ENCODE measurements at places on chromosomes 12 and 14.
A peak's percentile ranks its signal among the peaks of the same experiment; 100 is the strongest.

- H3K4me1 ChIP-seq, result peaks cover 47% of the 10 kb centered on the region
- peak overlapping the region; percentile 94 for H3K4me3 ChIP-seq
- DNase-seq, result peak; percentile 82
- peak overlapping the region; percentile 92 for H3K27ac ChIP-seq
- peaks cover 3% of the 10 kb centered on the region for H3K27me3 ChIP-seq
- H3K36me3 ChIP-seq, result peaks cover 16% of the 10 kb centered on the region
Measured at GRCh38 chr14:101965181-101965544, 790 bp downstream of the DYNC1H1 start.

- no peaks in the 10 kb centered on the region for H3K36me3 ChIP-seq
- no peak for DNase-seq
- no peak overlapping the region for H3K27ac ChIP-seq
- no peak overlapping the region for H3K4me3 ChIP-seq
- no peaks in the 10 kb centered on the region for H3K4me1 ChIP-seq
Measured at GRCh38 chr14:31884776-31885379, 192.2 kb upstream of the ARHGAP5 start.

DNA sequence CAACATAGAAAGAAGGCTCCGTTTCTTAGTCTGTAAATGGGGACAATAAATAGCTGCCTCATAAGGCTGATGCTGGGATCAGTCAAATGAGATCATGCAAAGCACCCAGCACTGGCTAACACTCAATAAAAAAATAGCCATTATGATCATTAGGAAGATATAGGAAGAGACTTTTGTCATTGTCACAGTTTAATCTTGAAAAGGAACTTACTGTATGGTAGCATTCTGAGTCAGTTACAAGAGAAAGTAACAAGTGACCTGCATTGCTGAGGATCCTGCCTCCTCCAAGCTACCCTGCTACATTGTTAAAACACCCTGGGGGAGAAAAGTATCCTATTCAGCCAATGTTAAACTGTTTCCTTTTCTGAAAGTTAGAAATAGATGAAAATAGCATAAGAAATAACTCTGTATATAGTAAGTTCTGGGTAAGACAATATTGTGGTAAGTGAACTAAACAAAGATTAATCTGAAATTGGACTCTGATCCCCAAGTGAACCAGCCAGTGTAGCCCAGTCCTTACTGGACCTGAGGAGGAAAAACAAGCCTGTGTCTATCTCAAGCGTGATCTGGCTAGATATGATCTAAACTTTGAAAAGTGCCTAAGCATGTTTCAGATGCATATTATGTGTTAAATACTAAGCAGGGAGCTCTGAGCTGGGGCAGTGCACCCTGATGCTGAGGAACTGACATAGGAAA, 3.6 kb upstream of the NUDT4 start:
- H3K27me3 ChIP-seq, result no peaks in the 10 kb centered on the region
- H3K36me3 ChIP-seq, result no peaks in the 10 kb centered on the region
- H3K27ac ChIP-seq, result no peak overlapping the region
- H3K4me3 ChIP-seq, result no peak overlapping the region

DNA sequence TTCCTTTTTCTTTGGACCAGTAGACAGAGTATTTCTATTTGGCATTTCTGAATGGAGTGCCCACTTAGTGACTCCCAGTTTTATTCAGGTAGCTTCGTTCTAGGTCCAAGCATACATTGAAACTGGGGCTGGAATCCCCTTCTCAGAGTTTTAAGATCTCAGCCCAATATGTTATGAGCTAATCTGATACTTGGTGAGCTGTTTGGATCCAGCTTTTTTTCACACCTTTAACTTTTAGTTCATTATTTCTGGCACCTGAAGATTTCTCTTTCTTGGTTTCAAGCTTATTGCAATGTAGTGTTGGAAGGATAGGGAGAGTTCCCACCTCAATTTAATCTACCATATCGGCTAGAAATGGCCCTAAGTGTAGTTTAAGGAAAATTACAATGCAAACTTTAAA, 53.5 kb upstream of the CCDC198 start:
- H3K36me3 ChIP-seq, result no peaks in the 10 kb centered on the region
- no peak overlapping the region for H3K4me3 ChIP-seq
- H3K27ac ChIP-seq, result no peak overlapping the region
- no peak for DNase-seq
- no peaks in the 10 kb centered on the region for H3K27me3 ChIP-seq

- H3K27me3 ChIP-seq, result no peaks in the 10 kb centered on the region
- no peak overlapping the region for H3K4me3 ChIP-seq
- no peaks in the 10 kb centered on the region for H3K4me1 ChIP-seq
- H3K36me3 ChIP-seq, result no peaks in the 10 kb centered on the region
- H3K27ac ChIP-seq, result no peak overlapping the region
Measured at GRCh38 chr14:104293851-104294627, 155.7 kb downstream of the KIF26A start.

- no peak overlapping the region for H3K27ac ChIP-seq
- H3K27me3 ChIP-seq, result no peaks in the 10 kb centered on the region
- H3K36me3 ChIP-seq, result peaks cover 21% of the 10 kb centered on the region
- DNase-seq, result no peak
- H3K4me1 ChIP-seq, result peaks cover 17% of the 10 kb centered on the region
- no peak overlapping the region for H3K4me3 ChIP-seq
Measured at GRCh38 chr14:24266344-24267244, 3.6 kb upstream of the TGM1 start.

GRCh38 chr12:52636189-52636588, 15.8 kb downstream of the KRT2 start:
- peaks cover 50% of the 10 kb centered on the region for H3K4me1 ChIP-seq
- H3K36me3 ChIP-seq, result peaks cover 6% of the 10 kb centered on the region
- peaks cover 11% of the 10 kb centered on the region for H3K27me3 ChIP-seq
- H3K4me3 ChIP-seq, result no peak overlapping the region
- peak; percentile 29 for DNase-seq

GRCh38 chr12:110256780-110257431, 24.1 kb upstream of the ATP2A2 start:
- H3K27ac ChIP-seq, result no peak overlapping the region
- DNase-seq, result no peak
- no peaks in the 10 kb centered on the region for H3K4me1 ChIP-seq
- no peaks in the 10 kb centered on the region for H3K27me3 ChIP-seq

DNA sequence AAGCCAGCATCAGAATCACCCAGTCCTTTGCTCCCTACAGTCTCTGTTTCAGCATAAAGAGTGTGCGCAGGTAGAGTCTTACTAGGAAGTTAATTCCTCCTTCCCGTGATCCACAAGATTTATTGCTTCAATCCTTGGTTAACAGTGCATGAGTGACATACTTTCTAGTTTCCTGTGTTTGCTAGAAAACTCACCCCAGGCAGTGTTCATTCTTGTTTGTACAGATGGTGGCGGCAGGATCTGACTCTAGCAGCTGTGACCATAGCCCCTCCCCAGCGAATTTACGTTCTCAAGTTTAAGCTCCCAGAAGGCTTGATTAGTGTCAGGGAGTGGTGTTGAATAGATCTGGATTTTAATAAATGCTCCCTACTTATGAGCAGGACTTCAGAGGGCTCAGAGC, 75.9 kb upstream of the ANO2 start:
- H3K4me1 ChIP-seq, result no peaks in the 10 kb centered on the region
- no peaks in the 10 kb centered on the region for H3K36me3 ChIP-seq
- H3K4me3 ChIP-seq, result no peak overlapping the region
- H3K27me3 ChIP-seq, result peaks cover 2% of the 10 kb centered on the region
- no peak for DNase-seq

DNA sequence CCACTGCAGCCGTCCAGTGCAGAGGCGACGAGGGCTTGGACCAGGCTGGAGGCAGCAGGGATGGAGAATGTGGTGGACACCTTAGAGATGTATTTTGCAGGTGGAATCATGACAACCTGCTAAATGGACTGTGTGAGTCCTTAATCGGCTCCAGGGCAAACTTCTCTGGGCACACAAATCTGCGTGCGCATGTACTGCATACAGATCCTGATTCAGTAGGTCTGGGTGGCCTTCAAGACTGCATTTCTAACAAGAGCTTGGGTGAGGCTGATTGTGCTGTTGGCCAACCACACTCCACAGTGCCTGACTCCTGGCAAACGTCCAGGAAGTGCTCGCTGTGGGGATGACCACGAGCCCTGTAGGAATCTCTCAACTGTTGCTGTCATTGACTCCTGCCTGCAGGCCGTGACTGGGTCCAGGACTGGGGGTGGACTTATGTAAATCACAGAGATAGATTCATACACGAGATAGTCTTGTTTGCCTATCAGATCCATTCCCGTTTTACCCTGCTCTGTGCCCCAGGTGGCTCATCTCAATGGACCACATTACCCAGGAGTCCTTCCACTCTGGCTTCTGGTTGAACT, 27.2 kb downstream of the JDP2 start:
- no peak overlapping the region for H3K27ac ChIP-seq
- peaks cover 17% of the 10 kb centered on the region for H3K4me1 ChIP-seq
- no peak overlapping the region for H3K4me3 ChIP-seq
- no peaks in the 10 kb centered on the region for H3K36me3 ChIP-seq
- no peaks in the 10 kb centered on the region for H3K27me3 ChIP-seq

- H3K4me3 ChIP-seq, result peak overlapping the region; percentile 69
- peaks cover 2% of the 10 kb centered on the region for H3K27me3 ChIP-seq
- H3K27ac ChIP-seq, result peak overlapping the region; percentile 70
- no peaks in the 10 kb centered on the region for H3K36me3 ChIP-seq
- peaks cover 13% of the 10 kb centered on the region for H3K4me1 ChIP-seq
Measured at GRCh38 chr14:60183741-60184140, 18.5 kb upstream of the DHRS7 start.

DNA sequence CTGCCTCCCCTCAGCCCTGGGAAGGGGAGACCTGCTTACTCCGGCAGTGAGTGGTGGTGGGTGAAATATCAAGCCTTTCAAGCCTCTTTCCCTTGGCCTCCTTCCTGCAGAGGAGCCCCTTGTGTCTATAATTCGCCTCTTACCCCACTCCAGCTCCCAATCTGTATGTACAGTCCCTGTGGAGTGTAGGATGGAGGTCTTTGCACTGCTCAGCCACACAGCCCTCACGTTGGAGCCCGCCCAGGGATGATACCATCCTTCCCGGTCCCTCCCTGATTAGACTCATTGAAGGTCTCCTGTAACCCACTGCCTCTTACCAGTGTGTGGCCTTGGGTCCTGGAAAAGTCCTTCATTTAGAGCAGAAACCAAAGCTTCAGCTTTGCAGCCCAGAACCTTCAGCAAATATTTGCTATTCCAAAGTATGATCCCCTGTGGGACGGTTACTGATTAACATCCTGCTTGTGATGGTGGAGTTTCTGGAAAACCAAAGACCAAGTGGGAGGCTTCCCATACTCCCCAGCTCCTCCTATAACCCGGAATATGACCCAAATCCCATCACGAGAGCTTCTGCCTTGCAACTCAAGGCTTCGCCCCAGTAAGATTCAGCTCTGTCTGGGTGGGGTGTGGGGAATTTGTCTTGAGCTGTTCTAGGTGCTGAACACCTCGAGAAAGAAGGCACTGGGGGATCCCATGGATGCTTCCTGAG, at the start of gene SERPINA10:
Gene SERPINA10 (minus strand): TSS at position 397 of the 706 bp plus-strand sequence. CDS start 2,675 bp downstream, outside the sequence.
- no peak for DNase-seq
- no peaks in the 10 kb centered on the region for H3K4me1 ChIP-seq
- no peak within 1 kb of the TSS for H3K4me3 ChIP-seq
- H3K36me3 ChIP-seq, result no peaks in the 10 kb centered on the region
- H3K27ac ChIP-seq, result no peak within 1 kb of the TSS
- H3K27me3 ChIP-seq, result no peaks in the 10 kb centered on the region

DNA sequence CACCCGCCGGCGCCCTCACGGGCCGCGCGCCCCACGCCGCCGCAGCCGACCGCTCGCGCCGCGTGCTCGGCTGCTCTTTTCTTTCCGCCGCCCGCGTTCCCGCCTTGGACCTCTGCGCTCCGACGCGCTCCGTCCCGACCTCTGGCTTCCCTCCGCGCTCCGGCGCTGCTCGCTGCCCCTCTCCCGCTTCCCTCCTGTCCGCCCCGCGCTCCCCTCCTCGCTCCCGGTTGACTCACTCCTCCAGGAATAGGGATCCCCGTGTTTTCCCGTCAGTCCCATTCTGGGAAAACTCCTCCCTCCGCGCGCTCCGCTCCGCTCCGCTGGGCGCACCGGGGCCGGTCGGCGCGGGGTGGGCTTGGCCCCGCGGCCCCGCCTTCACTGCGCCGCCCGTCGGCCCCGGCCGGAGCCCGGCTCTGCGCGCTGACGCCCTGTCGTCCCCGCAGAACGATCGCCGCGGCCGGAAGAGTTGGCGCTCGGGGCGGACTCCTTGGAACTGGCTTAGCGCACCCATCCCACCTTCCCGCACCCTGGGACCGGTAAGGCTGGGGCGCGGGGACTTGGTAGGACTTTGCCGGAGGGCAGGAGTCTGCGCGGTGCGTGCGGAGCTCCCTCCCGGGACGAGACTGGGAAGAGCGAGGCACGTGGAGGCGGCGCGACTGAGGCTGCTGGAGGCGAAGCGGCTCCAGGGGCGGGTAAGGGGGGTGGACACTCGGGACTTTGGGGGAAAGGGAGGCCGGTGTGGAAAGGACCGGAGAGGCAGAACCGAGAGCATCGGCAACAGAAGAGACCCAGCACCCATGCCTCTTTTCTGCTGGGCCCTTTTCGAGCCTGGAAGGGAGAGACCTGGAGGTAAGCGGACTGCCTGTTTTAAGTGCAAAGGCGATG, 550 bp downstream of the TEAD4 start:
- no peak overlapping the region for H3K27ac ChIP-seq
- peaks cover 15% of the 10 kb centered on the region for H3K4me1 ChIP-seq
- peaks cover 56% of the 10 kb centered on the region for H3K27me3 ChIP-seq
- DNase-seq, result no peak

GRCh38 chr12:13022851-13023271, 21.3 kb upstream of the FAM234B start:
- no peaks in the 10 kb centered on the region for H3K4me1 ChIP-seq
- H3K27ac ChIP-seq, result no peak overlapping the region
- H3K27me3 ChIP-seq, result peaks cover 32% of the 10 kb centered on the region

- peak overlapping the region; percentile 79 for H3K27ac ChIP-seq
- H3K4me3 ChIP-seq, result peak overlapping the region; percentile 46
- H3K4me1 ChIP-seq, result peaks cover 70% of the 10 kb centered on the region
- H3K36me3 ChIP-seq, result peaks cover 40% of the 10 kb centered on the region
- DNase-seq, result peak; percentile 88
- H3K27me3 ChIP-seq, result no peaks in the 10 kb centered on the region
Measured at GRCh38 chr12:116924558-116925453, 14.1 kb downstream of the FBXW8 start.

DNA sequence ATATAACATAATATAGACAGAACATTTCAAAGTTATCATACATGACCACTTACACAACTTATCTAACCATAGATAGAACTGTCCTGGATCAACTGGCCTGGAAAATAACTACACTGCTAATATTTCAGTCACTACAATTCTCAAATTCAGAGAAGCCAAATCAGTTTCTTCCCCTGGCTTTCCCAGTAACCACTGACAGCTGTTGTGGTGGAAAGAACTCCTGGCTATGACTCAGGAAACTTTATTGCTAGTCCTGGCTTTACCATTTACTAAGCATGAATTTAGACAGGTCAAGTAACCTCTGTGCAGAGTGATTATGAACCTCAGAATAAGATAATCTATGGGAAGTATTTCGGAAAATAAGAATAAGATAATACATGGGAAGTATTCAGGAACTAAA, 244.9 kb upstream of the DIO2 start:
- no peaks in the 10 kb centered on the region for H3K27me3 ChIP-seq
- DNase-seq, result no peak
- H3K4me1 ChIP-seq, result no peaks in the 10 kb centered on the region
- H3K4me3 ChIP-seq, result no peak overlapping the region

DNA sequence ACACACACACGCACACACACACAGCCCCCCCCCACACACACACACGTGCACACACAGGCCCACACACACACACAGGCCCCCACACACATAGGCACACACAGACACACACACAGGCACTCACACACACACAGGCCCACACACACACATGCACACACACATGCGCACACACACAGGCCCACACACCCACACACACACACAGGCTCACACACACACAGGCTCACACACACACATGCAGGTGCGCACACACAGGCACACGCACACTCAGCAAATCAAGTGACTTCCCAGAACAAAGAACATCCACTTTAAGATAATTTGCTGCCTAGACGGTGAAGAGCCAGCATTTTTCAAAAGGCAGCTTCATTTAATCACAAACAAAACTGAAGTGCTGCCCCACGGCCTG, 78.5 kb upstream of the FBRSL1 start:
- H3K27ac ChIP-seq, result no peak overlapping the region
- peaks cover 3% of the 10 kb centered on the region for H3K4me1 ChIP-seq
- H3K27me3 ChIP-seq, result no peaks in the 10 kb centered on the region

Measured in activated CD8-positive, alpha-beta T cell treated with anti-CD3 and anti-CD28 coated beads, Interleukin-2, amount 10 ng/mL, durations not matched to agents 7 days and 5 days (primary cell).